ENCODE measurements at places on chromosomes 3 and 15.

DNA sequence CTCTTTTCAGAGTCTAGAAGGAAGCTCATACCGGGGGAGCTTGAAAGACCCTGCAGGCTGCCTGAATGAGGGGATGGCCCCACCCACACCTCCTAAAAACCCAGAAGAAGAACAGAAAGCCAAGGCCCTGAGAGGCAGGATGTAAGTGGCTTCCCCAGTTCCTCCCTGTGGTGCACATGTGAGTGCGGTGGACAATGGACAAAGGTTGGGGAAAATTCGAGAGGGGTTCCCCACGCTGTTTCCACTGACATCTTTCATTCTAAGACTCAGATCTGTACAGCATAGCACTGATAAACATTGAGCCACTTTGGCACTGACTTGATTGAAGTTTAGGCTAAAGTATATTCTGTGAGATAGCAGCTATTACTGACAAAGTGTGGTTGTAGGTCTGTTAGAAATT is 79.5 kb upstream of the UMPS start:
- no peak for DNase-seq

- DNase-seq = no peak
Observed at GRCh38 chr3:101253396-101253795, 67.0 kb downstream of the IMPG2 start.

DNA sequence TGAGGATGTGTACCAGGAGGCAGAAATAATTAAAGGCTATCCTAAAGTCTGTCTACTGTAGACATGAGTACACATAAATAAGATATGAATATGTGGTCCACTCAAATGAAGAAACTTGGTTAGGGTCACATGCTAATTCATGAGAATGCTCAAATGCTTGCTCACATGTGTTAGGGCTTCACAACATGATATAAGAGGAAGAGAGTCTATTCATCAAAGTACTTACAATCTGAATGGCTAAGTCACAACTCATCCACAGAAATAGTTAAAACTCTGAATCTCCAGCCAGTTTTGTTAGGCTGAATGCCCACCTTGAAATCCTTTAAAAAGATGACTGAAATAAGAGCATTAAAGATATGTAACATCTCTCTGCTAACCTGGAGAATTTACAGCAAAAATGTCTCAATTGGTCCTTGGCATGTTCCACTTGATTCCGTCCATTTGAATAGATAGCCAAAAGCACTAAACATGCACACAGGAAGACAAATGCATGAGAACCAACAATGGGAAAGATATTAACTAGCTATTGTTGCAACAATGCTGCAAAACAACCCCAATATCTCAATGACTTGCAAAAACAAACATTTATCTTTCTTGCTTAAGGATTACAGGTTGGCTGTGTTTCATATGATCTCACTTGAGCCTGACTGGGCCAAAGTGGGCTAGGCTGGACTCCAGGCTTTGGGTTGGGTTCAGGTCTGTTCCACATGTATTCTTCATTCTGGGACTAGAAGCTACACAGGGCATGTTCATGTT is 10.6 kb upstream of the TBC1D5 start:
- no peak for DNase-seq

- no peak for DNase-seq
Observed at GRCh38 chr3:156377718-156378117, 177.2 kb downstream of the SSR3 start.

GRCh38 chr15:38991701-38992100 is 427.1 kb upstream of the RASGRP1 start:
- DNase-seq = no peak

DNA sequence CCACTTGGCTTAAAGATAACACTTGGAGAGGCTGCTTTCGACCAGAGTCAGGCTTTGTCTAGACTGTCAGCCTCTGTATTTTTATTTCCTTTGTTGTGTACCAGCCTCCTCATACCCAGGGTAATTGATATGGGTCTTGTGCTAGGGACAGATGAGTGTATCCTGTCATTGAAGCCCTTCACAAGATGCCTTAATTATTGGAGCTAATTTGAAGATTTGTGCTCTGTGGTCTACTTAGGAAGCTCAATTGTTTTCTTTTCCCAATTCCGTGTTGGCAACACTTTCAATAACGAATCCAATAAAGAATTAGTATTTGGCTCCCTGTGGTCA is 60.5 kb upstream of the DPH6 start:
- no peak for DNase-seq

- DNase-seq = no peak
Observed at GRCh38 chr3:96416549-96417255, 397.7 kb upstream of the EPHA6 start.

DNA sequence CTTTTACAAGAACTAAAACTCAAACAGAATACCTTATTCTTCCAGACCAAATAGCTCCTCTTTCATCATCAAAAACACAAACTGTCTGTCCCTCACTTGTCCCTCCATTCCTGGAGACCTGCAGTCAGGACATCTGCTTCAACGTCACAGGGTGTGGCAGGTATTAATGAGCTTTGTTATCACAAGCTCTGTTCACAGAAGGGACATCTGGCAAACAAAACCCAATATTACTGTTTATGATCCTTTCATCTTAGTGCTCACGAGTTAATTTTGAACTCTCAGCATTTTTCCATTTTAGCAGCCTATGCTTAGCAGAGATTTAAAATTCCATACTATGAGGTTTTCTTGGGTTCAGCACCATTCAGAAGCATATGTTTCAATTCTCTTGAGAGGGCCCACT is 32.9 kb downstream of the AP3S2 start:
- DNase-seq = no peak
